ENCODE measurements at places on chromosomes 5 and 9.

DNA sequence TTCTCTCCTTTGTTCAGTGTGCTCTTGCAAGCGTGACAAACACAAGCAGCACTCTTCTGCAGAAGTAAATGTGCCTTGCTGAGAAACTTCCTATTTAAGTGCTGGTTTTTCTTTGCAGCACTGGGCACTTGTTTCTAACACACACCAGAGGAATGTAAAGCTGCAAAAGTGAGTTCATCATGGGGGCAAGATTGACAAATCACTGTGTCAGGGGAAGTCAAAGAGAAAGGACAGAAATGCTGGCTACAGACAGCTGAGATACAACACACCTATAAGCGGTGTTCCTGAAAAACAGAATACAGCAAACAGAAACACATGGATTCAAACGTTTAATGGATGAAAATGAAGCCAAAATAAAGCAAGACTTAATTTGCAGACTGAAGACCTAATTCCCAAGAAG, 19.6 kb downstream of the ROR2 start:
- DNase-seq: no peak

DNA sequence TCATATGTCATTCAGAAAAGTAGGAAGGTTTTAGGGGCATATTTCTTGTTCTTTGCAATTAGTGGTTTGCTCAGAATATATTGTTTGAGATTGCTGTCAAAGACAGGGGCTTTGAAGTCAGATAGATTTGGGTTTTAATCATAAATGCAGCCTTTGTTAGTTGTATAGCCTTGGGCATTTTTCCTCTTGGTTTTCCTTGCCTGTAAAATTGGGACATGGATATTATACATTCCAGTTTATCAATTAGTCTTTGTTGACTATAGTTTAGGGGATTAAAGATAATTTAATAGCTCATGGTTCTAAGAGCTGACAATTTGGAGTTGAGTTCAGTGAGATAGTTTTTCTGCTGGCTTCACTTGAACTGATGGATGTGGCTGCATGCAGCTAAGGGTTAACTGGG, 88.9 kb downstream of the DMAC1 start:
- DNase-seq: no peak

GRCh38 chr9:96107436-96107835, 194.5 kb downstream of the HSD17B3 start:
- DNase-seq: no peak

- DNase-seq: no peak
Measured at GRCh38 chr5:145680169-145680568, 155.0 kb downstream of the PRELID2 start.

DNA sequence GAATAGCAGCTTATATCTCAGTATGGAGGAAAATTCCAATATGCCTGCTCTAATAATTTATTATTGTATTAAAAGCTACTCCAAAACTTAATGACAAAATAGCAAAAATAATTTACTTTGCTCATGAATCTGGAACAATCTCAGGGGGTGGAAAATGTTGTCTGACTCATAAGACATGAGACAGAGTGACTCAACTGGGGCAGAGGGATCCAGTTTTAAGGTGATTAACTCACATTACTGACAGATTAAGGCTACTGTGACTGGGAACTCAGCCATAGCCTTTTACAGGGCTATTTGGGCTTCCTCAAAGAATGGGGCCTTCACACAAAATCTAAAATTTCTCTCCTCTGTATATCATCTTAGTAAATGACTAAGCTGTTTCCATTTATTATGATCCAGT, 1172.9 kb downstream of the CDH12 start:
- DNase-seq: no peak

DNA sequence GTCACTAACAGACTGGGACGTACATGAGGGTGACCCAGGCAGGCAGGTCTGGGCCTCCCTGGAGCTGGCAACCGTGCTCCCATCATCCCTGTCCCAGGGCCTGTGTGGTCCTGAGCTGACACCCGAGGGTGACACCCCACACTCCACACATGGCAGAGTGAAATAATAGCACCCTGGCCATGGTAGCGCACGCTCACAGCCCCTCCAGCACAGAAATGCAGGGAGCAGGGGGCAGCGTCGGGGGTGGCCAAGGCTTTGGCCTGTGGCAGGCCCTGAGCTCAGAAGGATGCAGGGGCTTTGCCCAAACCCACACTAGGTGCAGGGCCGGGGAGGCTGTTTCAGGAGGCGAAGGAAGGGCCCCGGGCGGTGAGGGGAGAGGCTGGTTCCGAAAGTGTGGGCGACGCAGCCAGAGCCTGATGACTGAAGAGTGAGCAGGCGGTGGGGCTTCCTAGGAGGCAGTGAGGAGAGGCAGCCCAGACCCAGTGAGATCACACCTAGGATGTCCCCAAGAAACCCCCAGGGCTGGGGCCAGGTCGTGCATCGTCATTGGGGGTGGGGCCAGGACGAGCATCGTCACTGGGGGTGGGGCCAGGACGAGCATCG, 12.9 kb downstream of the OR2V2 start:
- peak; percentile 72 for DNase-seq

DNA sequence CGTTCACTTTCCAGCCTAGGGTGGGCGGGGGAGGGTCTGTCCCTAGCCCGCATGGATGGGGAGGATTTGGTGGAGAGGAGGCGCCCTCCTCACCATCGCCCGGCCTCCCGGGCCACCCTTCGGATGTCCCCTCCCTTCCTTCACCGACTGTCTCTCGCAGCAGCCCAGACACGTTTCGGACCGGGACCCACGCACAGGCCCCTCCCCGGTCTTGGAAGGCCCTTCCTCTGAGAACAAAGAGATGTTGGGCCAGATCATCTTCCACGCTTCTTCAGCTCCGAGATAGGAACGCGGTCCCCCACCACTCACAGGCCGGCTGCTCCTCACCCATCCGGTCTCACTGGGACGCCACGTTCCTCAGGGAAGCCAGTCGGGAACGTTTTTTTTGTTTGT, 640 bp upstream of the DPM2 start:
- DNase-seq: no peak

- no peak for DNase-seq
Measured at GRCh38 chr9:35180801-35181200, 19.0 kb downstream of the UNC13B start.

GRCh38 chr5:172733131-172733973, 37.6 kb downstream of the DUSP1 start:
- no peak for DNase-seq

DNA sequence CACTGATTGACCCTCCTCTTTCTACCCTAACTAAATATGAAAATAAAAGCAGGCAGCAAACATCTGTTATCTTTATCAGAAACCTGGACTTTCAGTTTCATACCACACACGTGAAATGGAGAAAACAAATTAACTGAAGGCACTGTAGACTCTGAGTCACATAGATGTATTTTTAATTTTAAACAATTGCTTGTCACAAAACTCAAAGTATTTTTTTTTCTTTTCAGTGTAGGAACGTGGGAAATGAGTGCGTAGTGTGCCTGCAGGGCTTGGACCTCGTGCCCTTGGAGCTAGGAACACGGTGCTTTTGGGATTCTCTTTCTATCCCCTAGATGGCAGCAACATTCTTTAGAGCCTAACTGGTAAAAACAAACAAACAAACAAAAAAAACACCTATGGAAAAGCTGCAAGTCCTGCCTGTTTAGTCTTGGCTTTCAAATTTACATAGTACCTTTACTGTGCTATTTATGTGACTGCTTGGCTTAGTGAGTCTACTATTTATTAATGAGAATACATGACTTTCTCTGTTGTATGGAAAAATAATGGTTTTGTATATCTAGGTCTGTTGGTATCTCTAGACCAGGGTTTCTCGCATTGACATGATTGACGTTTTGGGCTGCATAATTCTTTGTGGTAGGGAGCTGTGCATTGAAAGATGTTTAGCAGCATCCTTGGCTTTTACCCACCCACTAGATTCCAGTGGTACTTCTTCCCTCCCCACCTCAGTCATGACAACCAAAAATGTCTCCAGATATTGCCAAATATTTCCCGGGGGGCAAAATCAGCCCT, 16.8 kb upstream of the ACTBL2 start:
- no peak for DNase-seq

DNA sequence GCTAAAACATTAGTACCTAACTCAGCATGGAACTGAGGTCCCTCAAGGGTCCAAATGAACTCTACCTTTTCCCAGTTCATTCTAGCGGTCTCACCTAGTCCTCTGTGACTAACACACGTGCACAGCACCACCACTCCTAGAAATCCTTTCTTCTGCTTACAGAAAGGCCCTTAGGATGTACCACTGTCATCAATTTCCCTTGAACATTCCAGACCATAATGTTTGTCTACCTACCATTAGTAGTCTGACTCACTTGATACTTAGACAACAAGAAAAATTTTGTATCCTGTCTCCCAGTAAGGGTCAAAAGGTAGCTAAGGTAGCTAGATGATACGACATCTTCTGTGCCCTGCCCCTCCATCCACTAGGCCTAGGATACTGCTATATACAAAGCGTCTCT, 166.6 kb downstream of the TSSK1B start:
- DNase-seq: no peak

DNA sequence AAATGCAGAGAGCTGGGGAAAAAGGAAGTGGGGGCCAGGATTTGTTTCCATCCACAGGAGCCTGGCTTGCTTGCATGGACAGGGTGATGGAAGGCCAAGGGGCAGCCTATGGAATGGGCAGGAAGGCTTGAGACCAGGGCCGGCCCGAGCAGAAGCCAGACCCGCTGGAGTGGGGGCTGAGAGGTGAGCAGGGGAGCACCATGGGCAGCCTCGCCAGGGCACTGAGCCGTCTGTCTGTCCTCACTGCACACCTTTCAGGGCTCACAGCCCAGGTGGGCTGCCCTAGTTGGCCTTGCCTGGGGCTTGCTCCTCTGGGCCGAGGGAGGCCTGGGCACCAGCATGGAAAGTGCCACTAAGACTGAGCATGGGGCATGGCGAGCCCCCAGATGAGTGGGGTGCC, 58.6 kb upstream of the CNOT6 start:
- no peak for DNase-seq

GRCh38 chr9:33177086-33177485, 9.9 kb upstream of the B4GALT1 start:
- no peak for DNase-seq

DNA sequence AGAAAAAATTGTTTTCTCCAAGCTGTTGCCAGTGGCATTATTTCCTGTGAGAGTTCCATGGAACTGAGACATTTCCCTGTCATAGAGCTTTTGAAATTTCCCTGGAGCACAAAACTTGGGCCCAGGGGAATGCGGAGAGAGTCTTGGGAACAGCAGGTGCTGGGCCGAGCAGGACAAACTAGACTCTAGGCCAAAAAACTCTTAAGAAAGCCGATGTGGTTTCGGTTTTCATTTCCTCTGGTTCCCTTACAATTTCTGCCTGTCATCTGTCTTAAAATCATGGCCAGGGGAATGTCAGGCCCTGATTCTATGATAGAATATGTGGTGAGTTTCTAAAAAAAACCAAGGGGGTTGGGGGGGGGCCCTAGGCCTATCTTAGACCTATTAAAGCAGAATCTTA, 4.6 kb downstream of the SLC35A4 start:
- DNase-seq: no peak

- DNase-seq: no peak
Measured at GRCh38 chr9:2082772-2083171, 67.6 kb downstream of the SMARCA2 start.

- no peak for DNase-seq
Measured at GRCh38 chr5:71492817-71493615, 37.6 kb downstream of the BDP1 start.

- DNase-seq: no peak
Measured at GRCh38 chr5:73789851-73790281, 163.9 kb downstream of the ARHGEF28 start.

- no peak for DNase-seq
Measured at GRCh38 chr5:134506054-134507039, 19.1 kb upstream of the JADE2 start.

- no peak for DNase-seq
Measured at GRCh38 chr5:55303238-55303690, 4.2 kb downstream of the DHX29 start.

DNA sequence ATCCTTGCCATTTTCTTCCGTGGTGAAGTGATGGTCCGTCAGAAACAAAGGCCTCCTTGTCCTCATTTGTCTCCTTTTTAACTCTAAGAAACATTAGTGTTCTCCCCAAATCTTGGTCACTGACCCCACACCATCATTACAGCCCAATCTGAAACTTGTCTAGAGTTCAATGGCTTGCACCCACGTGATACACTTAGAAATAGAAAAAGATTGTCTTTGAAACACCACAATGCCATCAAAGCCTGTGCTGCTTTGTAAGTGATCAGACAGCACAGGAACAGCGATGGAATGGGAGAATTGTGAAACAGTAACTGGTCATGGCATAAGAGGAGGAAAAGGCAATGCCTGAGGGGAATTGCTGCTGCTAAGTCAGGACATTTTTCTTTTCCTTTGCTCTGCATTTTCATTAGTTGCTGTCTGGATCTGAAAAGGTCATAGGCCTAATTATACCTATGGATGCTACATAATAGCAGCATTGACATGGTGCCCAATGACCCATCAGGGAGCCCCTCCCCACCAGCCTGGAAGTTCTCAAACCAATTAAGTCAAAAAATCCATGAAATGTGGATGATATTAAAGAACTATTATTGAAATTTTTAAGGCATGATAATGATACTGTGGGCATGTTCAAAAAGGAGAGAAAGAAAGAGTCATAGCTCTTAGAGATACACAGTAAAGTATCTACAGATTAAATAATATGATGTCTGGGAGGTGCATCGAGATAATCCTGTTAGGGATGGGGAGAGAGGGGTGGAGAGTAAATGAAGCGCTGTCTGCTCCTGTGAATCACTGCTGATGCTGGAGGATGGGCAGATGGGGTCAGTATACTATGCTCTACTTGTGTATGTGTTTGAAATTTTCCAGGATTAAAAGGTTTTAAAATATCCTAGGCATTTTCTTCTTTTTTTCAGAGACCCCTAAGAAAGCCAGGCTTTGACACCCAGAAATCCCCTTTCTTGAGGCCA, 83.6 kb downstream of the ENC1 start:
- DNase-seq: no peak

DNA sequence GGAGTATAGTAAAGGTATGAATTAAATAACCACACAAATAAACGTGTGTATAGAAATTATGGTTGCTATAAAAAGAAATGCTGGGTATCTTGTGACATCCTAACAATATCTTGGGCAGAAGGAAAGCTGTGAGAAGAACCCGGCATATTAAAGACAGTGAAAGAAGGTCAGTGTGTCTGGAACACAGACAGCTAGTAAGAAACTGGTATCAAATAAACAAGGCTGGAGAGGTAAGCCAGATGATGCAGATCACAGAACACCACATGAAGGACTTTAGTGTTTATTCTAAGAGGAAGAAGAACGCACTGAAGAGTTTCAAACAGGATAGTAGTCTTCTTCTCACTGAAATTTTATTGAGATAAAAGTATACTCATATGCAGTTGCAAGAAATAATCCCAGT, 24.4 kb downstream of the TMEM245 start:
- DNase-seq: no peak

All from stimulated activated CD4-positive, alpha-beta T cell treated with anti-CD3 and anti-CD28 coated beads, Interleukin-12 subunit alpha, Interleukin-12 subunit beta, amount 100 ng/mL, for 24 hours (primary cell).